A172 (cell line): ENCODE measurements at places on chromosomes 1 and 21. TPM values are rescaled to one million over a fixed set of nuclear protein-coding genes. Genes with fewer than 3 reads are reported as not detected.

GRCh38 chr1:202935844-202936243 is 8.8 kb upstream of the KLHL12 start:
- no peak for DNase-seq

- no peak for DNase-seq
These were observed 34.4 kb downstream of the SLC2A1 start for GRCh38 chr1:42924082-42924850.

GRCh38 chr1:44808063-44808937 is at the start of gene BTBD19:
BTBD19 (plus strand) TSS chr1:44808523; CDS start chr1:44808821, 298 bp downstream.
- DNase-seq = peak; percentile 79

- no peak for DNase-seq
These were observed 522 bp downstream of the DISP3 start for GRCh38 chr1:11479375-11479979.

DNA sequence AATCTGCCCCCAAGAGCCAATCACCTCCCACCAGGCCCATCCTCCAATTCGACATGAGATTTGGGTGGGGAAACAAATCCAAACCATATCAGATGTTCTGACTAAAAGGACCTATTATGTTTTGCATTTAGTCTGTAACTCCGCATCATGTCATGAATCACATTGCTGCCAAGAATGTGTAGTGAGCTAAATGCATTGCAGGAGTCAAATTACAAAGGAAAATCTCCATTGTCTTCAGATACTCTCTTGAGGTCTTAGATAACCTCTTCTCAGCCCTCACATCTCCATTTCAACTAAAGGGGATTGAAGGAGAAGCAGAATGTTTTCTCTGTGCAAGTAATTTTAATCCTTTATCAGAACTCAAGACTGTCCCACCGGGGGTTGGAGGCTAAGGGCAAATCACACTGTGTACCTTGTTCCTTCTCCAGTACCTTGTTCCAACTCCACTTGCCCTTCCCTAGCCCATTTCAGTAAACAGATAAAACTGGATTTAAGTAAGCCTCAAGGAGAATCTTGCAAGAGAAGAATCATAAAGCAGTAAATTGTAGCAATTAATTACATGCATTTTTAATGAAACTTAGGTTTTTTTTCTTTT is 34.1 kb downstream of the EXTL2 start:
- DNase-seq = peak; percentile 45

GRCh38 chr1:40273547-40274166 is 15.6 kb downstream of the ZMPSTE24 start:
- no peak for DNase-seq

DNA sequence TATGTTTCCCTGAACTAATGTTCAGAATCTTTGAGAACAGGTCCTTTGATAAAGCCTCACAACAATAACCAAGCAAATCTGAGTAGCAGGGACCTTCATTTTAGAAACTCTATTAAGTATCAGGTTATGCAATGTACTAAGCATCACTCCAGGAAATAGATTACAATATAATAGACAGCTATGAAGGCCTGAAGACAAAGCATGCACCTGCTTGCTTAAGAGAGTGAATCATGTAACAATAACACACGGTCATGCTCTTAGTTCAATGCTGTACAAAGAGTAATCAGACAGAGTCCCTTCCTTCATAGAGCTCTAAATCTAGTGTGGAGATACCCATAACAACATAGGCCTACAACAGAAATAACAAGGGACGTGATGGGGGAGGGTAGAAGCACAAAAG is 8.1 kb upstream of the CMPK1 start:
- DNase-seq = no peak

DNA sequence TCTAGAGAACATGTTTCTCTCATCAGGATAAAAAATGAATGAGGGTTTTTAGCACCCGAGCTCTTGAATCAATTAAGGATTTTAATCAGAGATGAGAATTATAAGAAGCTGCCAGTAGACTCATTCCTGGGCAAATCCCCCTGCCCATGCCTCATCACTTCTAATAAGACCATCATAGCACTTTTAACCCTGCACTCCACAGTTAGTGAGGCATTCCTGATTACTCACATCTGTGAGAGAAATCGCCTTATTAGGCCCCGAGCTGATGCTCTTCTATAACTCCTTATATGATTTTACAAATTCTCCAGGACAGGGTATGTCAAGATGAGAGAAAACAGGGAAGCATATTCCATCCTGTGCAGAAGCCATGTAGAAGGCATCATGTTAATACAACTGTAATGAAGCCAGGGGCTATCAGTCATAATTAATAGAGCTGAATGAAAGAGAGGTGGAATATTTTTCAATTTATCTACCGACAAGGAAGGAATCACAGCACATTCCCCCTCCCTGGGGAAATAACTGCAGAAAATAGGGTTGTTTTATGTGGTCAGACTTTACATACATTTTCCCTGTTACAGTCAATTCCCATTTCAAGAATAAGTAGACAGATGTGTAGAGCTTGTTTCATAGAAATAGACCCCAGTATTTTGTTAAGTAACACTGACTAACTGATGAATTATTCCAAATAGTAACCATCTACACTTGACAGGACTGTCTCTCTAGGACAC is 272.7 kb downstream of the HHIPL2 start:
- no peak for DNase-seq

- DNase-seq = no peak
These were observed 387.2 kb upstream of the VAMP3 start for GRCh38 chr1:7383671-7384520.

GRCh38 chr1:244047621-244048255 is 3.3 kb upstream of the ZBTB18 start:
- peak; percentile 78 for DNase-seq

DNA sequence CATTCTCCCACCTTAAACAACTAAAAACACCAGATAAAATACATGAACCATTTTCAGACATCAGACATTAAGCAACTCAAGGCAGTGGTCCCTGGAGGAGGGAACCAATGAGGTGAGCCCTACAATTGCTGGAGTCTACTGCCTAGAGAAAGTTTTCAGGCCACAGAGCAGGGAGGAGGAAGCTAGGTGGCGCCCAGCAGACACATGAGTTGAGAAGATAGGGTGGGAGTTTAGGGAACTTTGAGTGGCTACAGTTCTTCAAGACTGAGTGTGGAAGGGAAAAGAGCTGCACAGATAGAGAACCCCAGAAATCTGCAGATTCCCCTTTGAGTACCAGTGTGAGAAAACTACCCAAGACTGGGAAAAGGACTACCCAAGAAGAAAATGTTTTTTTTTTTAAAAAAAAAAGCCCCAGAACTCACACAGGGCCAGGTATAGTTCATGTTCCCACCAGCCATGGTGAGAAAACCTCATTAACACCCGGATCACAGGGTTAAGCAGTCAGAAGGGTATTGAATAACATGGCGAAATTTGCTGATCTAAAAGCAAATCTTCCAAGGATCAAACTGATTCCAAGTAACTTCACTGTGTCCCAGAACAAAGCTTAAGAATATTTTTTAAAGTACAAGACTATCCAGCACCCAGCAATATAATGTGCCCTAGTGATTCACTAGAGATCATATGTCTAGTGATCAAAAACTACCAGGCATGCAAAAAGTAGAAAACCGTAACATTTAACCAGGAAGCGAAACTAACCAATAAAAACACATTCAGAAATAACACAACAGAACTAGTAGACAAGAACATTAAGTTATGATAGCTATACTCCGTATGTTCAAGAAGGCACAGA is 12.0 kb downstream of the ALDH9A1 start:
- no peak for DNase-seq

DNA sequence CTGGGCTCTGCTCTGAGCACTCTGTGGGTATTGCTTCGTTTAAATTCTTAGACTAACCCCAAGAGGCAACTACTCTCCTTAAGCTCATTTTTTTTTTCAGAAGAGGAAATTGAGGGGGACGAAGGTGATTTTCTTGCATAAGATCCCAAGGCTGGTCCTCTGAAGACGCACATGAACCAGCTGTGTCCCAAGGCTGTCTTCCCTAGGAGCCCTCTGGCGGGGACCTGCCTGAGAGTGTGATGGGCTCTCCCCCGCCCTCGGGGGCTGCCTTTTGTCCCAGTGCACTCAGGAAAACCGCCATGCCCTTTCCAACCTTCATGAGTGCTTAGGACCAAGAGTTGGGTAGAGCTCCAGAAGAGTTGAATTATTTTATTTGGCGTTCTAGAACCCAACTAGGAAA is 21.7 kb downstream of the UMODL1 start:
- DNase-seq = no peak

GRCh38 chr21:45319461-45320211 is 31.9 kb upstream of the POFUT2 start:
- DNase-seq = peak; percentile 98

DNA sequence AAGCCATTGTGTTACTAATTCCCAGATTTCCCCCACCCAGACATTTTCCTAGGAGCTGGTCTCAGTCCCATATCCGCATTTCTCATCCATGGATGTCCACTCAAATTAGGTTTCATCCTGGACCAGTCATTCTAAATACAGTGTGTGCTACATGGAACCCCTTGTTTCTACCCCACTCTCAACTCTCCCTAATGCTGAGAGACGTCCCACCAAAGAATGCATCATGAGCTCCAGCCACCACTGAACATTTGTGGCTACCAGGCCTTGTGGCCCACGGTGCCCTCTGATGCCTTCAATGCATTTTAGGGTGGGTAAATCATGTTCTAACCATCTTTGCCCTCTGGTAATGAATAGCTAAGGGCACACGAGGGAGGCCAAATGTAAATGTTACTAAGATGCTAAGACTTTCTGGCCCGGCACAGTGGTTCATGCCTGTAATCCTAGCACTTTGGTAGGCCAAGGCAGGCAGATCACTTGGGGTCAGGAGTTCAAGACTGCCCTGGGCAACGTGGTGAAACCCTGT is 13.3 kb upstream of the RAB42 start:
- DNase-seq = no peak

- DNase-seq = no peak
These were observed 13.8 kb downstream of the HEYL start for GRCh38 chr1:39625462-39626273.

- no peak for DNase-seq
These were observed 58.1 kb downstream of the LRRN2 start for GRCh38 chr1:204627436-204627835.

- DNase-seq = peak; percentile 45
These were observed 4.5 kb downstream of the OVAAL start for GRCh38 chr1:180563026-180563827.

C1orf141 gene
- total RNA-seq = not detected in 2 replicates

AUNIP gene
- 4.8 and 4.9 TPM in 2 replicates for total RNA-seq

COL18A1 gene
- total RNA-seq = 72.9 and 115 TPM in 2 replicates

RAB42 gene
- 0.17 TPM in 1 of 2 replicates, not detected in the other for total RNA-seq

ANKRD34A gene
- 2.4 and 2.5 TPM in 2 replicates for total RNA-seq

SLC45A3 gene
- 11.1 and 13.0 TPM in 2 replicates for total RNA-seq

HMCN1 gene
- 0.55 and 1.6 TPM in 2 replicates for total RNA-seq

OR2M7 gene
- not detected in 2 replicates for total RNA-seq

RGS4 gene
- total RNA-seq = 31.3 and 49.7 TPM in 2 replicates

GNAT2 gene
- 0.41 TPM in 1 of 2 replicates, not detected in the other for total RNA-seq

BOLA1 gene
- 23.5 and 27.8 TPM in 2 replicates for total RNA-seq

COL16A1 gene
- total RNA-seq = 12.7 and 26.2 TPM in 2 replicates

C1orf105 gene
- not detected in 2 replicates for total RNA-seq

DVL1 gene
- 47.7 and 58.2 TPM in 2 replicates for total RNA-seq
